ENCODE measurements at places on chromosomes 4 and X. TPM values are rescaled to one million over a fixed set of nuclear protein-coding genes. Genes with fewer than 3 reads are reported as not detected.

GRCh38 chrX:71606536-71607216, 11.6 kb downstream of the CXCR3 start:
- no peak for DNase-seq

Gene HS6ST2
- polyA plus RNA-seq = 22.9 TPM

GRCh38 chr4:102511830-102512605, 10.9 kb downstream of the NFKB1 start:
- DNase-seq = no peak

DNA sequence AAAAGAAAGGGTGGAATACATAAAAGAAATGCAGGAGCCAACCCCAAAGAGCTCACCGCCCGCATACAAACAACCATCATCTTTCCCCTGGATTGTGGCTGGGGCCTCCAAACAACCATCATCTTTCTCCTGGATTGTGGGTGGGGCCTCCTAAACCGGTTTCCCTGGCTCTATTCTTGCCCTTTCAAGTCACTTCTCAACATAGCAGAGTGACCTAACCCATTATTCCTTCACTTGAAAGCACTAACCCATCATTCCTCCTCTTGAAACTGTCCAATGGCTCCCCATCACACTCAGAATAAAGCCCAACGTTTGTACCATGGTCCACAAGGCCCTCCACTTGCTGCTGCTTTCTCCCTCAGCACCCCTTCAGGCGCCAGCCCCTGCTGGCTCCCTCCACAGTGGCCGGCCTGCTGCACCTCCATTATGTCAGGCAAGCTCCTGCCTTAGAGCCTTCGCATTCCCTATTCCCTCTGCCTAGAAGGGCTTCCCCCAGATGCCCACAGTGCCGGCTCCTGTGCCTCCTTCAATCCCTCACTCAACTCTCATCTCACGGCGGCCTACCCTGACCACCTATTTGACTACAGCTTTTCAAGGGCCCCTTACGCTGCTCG, 24.1 kb downstream of the SMIM43 start:
- peak; percentile 66 for DNase-seq

GRCh38 chrX:135438734-135439043, 16.9 kb downstream of the SMIM10L2A start:
- DNase-seq = no peak

GRCh38 chrX:154470434-154470833, 8.6 kb downstream of the LAGE3 start:
- DNase-seq = no peak

DNA sequence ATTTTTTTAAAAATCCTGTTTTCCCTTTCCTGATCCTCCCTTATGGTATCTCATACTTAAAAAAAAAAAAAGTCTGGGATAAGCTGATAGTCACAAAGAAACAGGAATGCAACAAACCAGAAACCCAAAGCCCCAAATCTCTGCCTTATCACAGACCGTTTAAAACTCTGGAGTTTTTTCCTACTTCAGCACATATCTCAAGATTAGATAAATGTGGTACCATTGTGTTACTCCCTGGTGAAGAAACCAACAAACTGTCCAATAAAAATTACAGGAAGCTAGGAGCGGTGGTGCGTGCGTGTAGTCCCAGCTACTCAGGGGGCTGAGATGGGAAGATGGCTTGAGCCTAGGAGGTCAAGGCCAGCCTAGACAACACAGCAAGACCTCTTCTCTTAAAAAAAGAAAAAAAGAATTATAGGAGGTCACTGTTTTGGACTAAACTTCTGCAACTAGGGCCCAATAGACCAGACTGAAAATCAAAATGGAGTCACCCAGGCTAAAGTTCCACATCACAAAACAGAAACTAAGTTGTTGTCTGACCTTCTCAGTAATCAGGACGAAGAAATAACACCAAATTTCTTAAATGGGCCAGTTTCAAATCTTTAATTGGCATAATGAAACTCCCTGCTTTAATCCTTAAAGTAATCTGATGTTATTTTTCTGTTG, 51.9 kb downstream of the RBM47 start:
- no peak for DNase-seq

DNA sequence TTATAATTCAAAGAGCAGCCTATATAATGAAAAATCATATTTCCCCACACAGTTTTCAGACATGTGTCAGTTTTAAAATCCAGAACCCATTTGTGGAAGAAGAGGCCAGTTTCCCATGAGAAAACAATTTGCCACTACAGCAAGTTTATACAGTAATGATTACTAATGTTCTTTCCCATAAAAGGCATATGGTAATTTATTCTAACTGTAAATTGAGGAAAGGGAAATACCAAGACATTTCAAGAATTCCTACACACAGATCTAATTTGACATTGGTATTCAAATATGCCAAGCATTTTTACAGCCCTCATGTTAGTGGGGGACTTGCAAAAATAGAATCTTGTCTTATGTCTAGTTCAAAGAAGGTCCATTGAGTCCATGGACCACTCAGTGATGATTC, 1368.6 kb downstream of the FSTL5 start:
- DNase-seq = no peak

Gene KIT
- 73.1 TPM for polyA plus RNA-seq
